ENCODE measurements at places on chromosomes 13 and 19.
A peak's percentile ranks its signal among the peaks of the same experiment; 100 is the strongest.

GRCh38 chr19:52536448-52536800 lies 9.0 kb downstream of the ZNF808 start:
- DNase-seq = peak; percentile 59

DNA sequence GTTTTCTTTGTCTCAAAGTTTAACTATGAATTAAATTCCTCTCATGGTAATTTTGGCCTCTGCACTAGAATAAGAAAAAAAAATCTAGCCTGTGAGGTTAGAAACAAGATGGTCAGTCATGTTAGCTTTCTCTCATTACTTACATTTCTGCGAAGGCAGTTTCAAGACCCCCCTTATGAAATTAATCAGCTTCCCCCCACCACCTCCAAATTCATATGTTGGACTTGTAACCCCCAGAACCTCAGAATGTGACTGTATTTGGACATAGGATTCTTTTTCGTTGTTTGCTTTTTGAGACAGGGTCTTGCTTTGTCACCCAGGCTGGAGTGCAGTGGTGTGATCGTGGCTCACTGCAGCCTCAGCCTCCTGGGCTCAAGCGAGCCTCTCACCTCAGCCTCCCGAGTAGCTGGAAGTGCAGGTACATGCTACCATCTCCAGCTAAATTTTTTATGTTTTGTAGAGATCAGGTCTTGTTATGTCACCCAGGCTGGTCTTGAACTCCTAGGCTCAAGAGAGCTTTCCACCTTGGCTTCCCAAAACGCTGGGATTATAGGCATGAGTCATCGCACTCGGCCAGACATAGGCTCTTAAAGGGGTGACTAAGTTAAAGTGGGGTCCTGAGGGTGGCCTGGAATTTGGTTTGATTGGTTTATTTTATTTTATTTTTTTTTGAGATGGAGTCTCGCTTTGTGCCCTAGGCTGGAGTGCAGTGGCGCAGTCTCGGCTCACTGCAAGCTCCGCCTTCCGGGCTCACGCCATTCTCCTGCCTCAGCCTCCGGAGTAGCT lies 1.4 kb downstream of the PLA2G4C start:
- DNase-seq = no peak

DNA sequence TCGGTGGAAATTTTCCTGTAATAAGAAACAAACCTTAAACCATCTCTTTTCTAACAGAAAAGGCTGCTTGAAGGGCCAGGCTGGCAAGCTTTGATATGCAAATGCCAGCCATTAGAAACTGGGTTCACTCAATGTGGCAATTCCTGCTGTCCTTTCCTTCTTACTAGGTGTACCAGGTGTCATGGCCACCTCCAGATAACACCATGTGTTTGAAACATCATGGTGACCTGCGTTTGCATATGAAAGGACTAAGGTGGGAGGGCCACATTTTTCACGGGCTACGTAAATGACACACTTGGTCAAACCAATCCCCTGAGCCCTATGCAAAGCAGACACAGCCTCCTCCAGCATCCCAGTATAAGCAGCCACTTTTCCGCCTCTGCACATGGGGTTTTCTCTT lies 789.1 kb upstream of the SLITRK5 start:
- DNase-seq = peak; percentile 91

DNA sequence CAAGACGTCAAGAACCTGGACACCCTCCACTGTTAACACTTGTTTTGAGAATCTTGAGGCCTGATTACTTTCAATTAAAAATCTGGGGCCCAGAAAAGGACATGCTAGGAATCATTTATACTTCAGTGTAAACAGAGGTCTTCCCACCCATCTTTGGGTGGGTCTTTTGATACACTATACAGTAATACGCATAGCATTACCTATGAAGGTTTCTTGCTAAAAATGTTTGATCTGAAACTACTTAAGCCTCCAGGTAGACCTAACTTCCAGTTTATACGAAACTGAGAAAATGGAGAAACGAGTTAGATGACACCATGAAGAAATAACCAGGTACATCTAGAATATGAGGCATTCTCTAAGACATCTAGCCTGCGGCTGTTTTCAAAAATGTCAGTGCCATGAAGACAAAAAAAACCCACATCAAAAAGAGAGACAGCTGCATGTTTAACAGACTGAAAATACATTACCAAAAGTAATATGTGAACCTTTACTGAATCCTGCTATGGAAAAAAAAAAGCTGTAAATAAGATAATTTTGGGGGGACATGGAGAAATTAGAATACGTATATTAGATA lies 36.6 kb downstream of the TGDS start:
- no peak for DNase-seq

GRCh38 chr13:36872621-36873020 lies 47.4 kb downstream of the SMAD9 start:
- DNase-seq = peak; percentile 22
